Stimulated activated CD4-positive, alpha-beta T cell treated with anti-CD3 and anti-CD28 coated beads, TNF-alpha, amount 100 ng/mL, for 1 hour (primary cell): ENCODE measurements at places on chromosomes 13 and 19.

- DNase-seq = no peak
Measured at GRCh38 chr13:73759434-73759833, 374.8 kb downstream of the KLF12 start.

GRCh38 chr13:95492044-95492801, 60.3 kb upstream of the CLDN10 start:
- no peak for DNase-seq

GRCh38 chr13:28406733-28407266, 88.1 kb downstream of the FLT1 start:
- no peak for DNase-seq

- no peak for DNase-seq
Measured at GRCh38 chr19:50513746-50514345, at the start of gene ASPDH. Gene ASPDH (minus strand): TSS chr19:50513913. CDS start chr19:50513823, 90 bp downstream.

GRCh38 chr13:50446611-50447010, 396.9 kb downstream of the DLEU7 start:
- DNase-seq = no peak

DNA sequence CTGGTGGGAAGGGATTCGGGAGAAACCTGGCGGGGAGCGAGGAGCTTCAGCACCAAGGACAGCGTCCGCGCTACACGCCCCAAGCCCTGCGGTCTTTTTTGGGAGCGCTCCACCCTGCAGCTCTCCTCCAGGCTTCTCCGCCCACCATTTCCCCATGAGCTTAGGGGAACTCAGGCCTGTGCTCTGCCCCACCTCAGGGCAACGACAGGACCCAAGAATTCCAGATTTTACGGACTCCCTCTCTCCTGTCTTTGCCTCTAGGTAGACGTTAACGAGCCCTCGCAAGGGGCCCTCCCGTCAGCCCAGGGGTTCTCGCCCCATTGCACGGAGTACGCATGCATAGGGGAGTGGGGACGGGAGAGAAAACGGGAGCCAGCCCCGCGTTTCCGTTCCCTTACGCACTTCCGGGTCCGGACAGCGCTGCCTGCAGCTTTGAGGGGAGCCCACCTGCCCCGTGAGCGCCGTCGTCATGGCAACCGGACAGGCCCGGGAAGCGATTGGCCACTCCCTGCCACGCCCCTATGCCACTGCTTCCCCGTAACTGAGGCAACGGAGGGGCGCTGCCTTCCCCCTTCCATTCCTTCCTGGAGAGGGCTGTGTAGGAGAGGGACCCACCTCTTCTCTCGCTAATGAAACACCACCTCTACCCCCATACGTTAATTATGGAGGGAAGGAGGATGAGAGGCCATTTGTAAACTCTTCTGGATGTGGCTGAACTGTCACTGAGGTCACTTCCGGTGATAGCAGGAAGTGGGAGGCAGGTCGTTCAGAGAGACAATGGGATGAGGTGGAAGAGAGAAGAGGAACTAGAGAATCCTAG, 20.8 kb downstream of the NOVA2 start:
- no peak for DNase-seq

- DNase-seq = no peak
Measured at GRCh38 chr19:3575260-3575741, 2.6 kb downstream of the HMG20B start.

- no peak for DNase-seq
Measured at GRCh38 chr13:28545583-28546333, 50.8 kb upstream of the FLT1 start.

GRCh38 chr13:61415058-61415721, 459 bp downstream of the PCDH20 start:
- DNase-seq = no peak

GRCh38 chr13:41631296-41631965, 174.1 kb downstream of the RGCC start:
- DNase-seq = no peak

GRCh38 chr19:6108721-6109633, 1.3 kb downstream of the RFX2 start:
- DNase-seq = peak; percentile 36
